Upper lobe of right lung (tissue), 1 donor: ENCODE measurements at places on chromosomes 3 and 15.

GRCh38 chr3:59784164-59784563 lies 734.3 kb upstream of the CFAP20DC start:
- H3K27me3 ChIP-seq = no peaks in the 10 kb centered on the region
- DNase-seq = no peak
- no peaks in the 10 kb centered on the region for H3K4me1 ChIP-seq
- no peak overlapping the region for H3K27ac ChIP-seq
- H3K4me3 ChIP-seq = no peak overlapping the region

DNA sequence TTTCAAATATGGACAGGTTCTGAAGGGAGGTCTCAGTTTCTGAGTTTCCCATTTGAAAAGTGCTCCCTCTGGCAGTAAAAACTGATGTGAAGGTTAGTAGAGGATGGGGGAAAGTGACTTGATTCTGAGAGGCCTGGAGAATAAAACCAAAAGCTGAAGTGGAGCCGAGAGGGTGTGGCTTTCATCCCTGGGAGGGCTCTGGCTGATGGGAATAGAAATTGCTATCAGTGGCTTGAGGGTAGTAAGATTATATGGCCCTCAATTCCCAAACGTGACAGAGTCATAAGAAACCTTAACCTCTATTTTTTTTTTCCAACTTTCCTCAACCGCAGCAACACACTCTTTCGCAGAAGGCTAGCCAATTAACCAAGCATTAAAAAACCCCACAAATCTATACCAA lies 185.9 kb downstream of the MEIS2 start:
- DNase-seq = no peak
- no peak overlapping the region for H3K4me3 ChIP-seq
- no peaks in the 10 kb centered on the region for H3K36me3 ChIP-seq
- no peaks in the 10 kb centered on the region for H3K27me3 ChIP-seq

GRCh38 chr3:181713280-181713647 lies 1.5 kb downstream of the SOX2 start:
- no peaks in the 10 kb centered on the region for H3K36me3 ChIP-seq
- H3K4me3 ChIP-seq = no peak overlapping the region
- peaks cover 12% of the 10 kb centered on the region for H3K4me1 ChIP-seq
- no peak overlapping the region for H3K27ac ChIP-seq
- no peak for DNase-seq

GRCh38 chr15:49154799-49155109 lies 645 bp downstream of the COPS2 start:
- peaks cover 24% of the 10 kb centered on the region for H3K4me1 ChIP-seq
- H3K27me3 ChIP-seq = no peaks in the 10 kb centered on the region
- peak overlapping the region; percentile 88 for H3K27ac ChIP-seq
- no peaks in the 10 kb centered on the region for H3K36me3 ChIP-seq
- DNase-seq = no peak

DNA sequence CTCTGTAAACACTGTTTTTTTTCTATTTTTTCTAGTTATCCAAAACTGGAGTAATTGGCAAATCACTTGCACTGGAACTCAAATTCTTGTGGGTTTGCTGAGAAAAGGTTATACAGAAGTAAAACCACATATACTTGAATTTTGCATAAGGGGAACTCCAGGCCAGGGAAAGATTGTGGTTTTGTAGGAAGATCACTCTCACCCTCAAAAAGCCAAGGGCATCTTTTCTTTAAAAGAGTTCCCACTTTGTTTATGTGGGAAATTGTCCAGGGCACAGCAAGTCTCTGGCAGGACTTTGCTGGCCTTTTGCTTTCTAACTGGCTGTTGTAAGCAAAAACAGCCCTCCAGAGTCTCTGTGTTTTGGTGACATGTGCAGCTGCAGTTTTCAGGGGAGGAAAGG lies 340.3 kb upstream of the RBMS3 start:
- no peak overlapping the region for H3K4me3 ChIP-seq
- peaks cover 14% of the 10 kb centered on the region for H3K4me1 ChIP-seq
- H3K27ac ChIP-seq = peak overlapping the region; percentile 55
- H3K36me3 ChIP-seq = no peaks in the 10 kb centered on the region
- no peaks in the 10 kb centered on the region for H3K27me3 ChIP-seq
- DNase-seq = no peak

DNA sequence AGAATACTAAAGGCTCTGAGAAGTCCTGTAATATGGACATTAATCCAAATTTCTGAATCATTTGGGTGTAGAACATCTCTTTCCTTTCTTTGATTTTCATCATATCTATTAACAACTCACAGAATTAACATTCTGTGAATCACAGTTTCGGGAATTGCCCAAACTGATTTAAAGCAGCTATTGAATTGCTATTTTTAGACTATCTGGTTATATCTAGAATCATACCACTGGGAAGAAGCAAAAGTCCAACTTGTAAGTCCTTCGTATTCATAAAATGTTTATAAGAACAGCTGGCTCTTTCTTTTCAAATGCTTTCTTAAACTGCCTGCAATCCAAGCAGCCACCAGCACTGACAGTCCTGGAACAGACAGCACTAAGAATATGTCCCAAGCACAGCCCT lies 733.0 kb downstream of the NTRK3 start:
- H3K27ac ChIP-seq = no peak overlapping the region
- H3K4me1 ChIP-seq = no peaks in the 10 kb centered on the region
- no peaks in the 10 kb centered on the region for H3K36me3 ChIP-seq
